Stimulated activated CD8-positive, alpha-beta memory T cell treated with anti-CD3 and anti-CD28 coated beads, Interleukin-7, amount 100 ng/mL, for 24 hours (primary cell): ENCODE measurements at places on chromosomes 16 and 17.
A peak's percentile ranks its signal among the peaks of the same experiment; 100 is the strongest.

GRCh38 chr16:66087308-66087707 lies 279.2 kb upstream of the CDH5 start:
- no peak for DNase-seq

DNA sequence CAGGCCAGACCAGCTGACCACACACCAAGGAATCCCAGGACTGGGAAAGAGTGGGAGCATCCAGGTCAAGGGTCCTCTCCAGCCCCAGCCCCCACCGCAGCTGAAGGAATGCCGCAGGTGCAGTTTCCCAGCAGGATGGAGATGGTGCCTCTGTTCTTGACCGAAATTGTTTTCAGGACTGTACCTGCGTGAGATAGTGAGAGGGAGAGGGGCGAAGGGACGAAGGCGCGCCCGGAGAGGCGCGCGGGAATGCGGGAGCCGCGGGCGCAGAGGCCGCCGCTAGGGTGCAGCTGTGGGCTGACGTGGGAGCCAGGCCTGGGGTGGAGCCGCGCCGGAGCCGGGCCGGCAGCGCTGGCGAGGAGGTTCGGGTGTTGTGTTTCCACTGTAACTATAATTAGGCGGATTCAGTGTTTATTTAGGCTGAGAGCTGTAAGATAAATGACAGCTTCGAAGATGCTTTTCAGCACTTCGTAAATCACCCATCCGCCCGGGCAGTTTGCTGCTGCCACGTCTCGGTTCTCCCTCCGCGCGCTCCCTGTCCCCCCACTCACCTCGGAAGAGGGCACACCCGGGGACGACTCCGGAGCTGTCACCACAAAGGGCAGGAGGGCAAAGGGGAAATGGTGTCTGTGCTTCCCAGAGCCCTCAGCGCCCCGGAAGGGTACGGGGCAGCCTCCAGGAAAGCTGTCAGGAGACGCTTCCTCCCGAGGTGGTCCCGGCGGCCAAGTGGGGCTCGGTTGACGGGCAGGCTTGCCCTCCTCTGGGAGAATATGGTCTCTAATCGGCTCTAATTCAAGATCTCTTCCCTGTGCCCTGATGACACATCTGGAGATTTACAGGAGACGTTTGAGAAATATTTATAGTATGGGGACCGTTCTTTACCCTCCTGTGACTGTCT lies 38.2 kb downstream of the HOXB1 start:
- DNase-seq = peak; percentile 30

- DNase-seq = no peak
Observed at GRCh38 chr16:17529982-17530760, 59.4 kb upstream of the XYLT1 start.

DNA sequence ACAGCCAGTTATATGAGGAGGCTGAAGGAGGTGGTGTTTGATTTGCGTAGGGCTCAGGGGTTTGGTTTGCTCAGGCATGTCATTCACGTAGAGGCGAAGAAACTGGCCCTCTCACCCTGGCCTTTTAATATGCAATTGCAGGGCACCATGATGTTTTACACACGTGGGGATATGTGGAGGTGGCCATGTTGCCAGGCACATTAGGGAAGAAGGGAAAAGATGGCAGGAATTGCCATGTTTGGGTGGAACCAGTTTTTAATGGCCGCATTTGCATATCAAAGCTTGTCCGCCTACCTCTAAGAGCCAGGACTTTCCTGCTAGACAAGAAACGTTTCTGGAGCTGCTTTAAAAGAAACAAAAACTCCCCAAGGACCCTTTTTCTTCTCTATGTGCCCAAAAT lies 1483.7 kb upstream of the GOT2 start:
- no peak for DNase-seq

- DNase-seq = no peak
Observed at GRCh38 chr16:53743149-53743566, 39.2 kb downstream of the FTO start.
